Suppressor macrophage (primary cell): ENCODE measurements at places on chromosomes 11 and 22.

- DNase-seq: peak; percentile 82
These were observed 1.3 kb downstream of the DENND5A start for GRCh38 chr11:9263840-9264315.

DNA sequence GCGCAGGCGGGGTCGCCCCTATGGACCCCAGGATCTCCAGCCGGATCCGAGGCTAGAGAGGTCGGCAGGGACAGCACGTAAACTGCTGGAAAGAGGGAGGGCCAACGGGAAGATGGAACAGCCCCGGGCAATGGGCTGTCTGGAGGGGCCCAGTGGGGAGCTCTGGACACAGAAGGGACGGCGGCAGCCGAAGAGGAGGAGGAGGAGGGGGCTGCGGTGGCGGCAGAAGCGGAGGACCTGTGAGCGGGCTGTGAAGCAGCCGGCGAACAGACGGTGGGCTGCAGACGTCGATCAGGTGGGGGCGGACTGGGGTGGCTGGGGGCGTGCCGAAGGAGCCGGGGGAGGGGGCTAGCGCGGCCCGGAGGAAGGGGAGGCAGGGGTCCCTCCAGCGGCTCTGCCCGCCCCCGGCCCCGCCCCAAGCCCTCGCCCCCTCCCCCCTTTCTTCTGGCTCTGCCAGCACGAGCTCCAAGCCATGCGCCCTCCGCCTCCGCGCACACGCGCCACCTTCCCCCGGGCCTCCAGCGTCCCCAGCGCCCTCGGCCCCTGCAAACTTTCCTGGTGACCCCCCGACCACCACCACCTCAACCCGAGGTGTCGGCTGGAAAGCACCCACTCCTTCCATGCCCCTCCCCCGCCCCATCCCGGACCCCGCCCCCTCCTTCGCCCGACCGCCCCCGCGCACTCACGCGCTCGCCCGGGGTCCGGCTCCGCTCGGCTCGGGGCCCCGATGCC lies 432 bp downstream of the TNKS1BP1 start:
- DNase-seq: peak; percentile 33

GRCh38 chr22:23223569-23224317 lies 43.4 kb downstream of the BCR start:
- DNase-seq: no peak

GRCh38 chr11:115132436-115133228 lies 371.6 kb downstream of the CADM1 start:
- DNase-seq: no peak

DNA sequence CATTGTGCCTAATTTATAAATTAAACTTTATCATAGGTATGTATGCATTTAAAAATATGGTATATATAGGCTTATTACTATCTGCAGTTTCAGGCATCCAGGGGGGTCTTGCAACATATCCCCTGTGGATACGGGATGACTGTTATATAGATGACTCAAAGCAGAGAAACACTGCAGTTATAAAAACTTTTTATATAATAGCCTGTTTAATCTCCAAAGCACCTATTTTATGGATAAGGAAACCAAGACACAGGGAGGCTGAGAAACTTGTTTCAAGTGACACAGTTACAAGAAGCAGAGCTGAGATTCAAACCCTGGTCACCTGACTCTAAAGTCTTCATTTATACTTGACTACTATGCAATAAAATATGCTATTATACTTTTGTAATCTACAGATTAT lies 897.7 kb downstream of the KCNA4 start:
- no peak for DNase-seq
